ENCODE measurements at places on chromosomes 12 and 14. TPM values are rescaled to one million over a fixed set of nuclear protein-coding genes. Genes with fewer than 3 reads are reported as not detected.

- DNase-seq = peak; percentile 20
- H3K27me3 ChIP-seq = peaks cover 29% of the 10 kb centered on the region
- H3K27ac ChIP-seq = no peak overlapping the region
- no peaks in the 10 kb centered on the region for H3K4me1 ChIP-seq
- H3K36me3 ChIP-seq = no peaks in the 10 kb centered on the region
Observed at GRCh38 chr12:101552277-101552676, 42.5 kb upstream of the MYBPC1 start.

- no peak for DNase-seq
- H3K36me3 ChIP-seq = no peaks in the 10 kb centered on the region
- H3K4me1 ChIP-seq = 0 out of 2 replicates have a peak, but pooled peaks cover 6% of the 10 kb centered on the region
- peak overlapping the region; percentile 64 for H3K4me3 ChIP-seq
Observed at GRCh38 chr12:65741656-65742017, 82.6 kb upstream of the HMGA2 start.

DNA sequence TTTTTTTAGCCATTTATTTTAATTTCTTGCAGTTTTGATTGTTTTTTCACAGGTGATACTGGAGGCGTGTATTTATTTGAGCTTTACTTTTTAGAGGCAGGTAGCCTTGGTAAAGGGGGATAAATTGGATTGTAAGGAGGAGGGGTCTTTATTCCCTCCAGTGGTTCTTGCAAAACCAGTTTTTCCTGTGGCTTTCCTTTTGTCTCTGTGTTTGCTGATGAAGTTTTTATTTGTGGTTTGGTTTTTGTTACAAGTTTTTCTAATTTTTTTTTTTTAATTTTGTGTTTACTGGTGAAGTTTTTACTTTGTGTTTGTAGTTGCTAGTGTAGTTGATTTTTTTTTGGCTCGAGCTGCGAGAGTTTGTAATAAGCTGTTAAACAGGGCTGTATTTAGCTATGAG, 278.5 kb downstream of the PRKD1 start:
- H3K36me3 ChIP-seq = no peaks in the 10 kb centered on the region
- no peak for DNase-seq
- no peaks in the 10 kb centered on the region for H3K27me3 ChIP-seq
- H3K27ac ChIP-seq = no peak overlapping the region
- no peak overlapping the region for H3K4me3 ChIP-seq

Gene SMIM41
- total RNA-seq = not detected
